ENCODE measurements at places on chromosomes 16 and 17.

GRCh38 chr17:60641810-60642220 is 35.8 kb upstream of the BCAS3 start:
- peak; percentile 87 for DNase-seq

DNA sequence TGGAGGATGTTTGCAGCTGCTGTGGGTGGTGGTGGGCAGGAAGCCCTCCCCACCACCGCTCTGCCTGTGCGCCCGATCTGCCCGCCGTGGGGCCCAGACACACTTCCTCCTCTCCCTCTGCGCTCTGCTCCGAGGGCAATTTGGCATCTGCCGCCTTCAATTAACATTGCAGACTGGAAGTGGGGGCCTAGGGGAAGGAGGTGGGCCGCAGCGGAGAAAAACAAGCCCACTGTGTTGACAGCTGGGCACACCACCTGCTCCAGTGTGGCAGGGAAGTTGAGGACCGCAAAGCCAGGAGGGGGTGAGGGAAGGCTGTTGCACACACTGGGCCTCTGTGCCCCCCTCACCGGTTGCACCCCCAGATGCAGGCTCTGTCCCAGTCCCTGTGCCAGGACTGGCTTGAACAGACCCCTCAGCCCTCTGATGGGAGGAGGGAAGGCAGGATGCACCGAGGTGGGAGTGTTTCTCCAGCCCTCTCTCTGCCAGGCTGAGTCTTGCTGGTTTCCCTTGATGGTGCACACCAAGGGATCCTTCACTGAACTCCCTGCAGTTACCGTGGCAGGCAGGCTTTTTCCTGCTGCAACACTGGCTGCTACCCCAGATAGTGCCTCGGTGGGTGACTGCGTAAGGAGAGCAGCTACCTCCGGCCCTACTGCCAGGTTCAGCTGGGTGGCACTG is 72.8 kb upstream of the MED9 start:
- peak; percentile 78 for DNase-seq

DNA sequence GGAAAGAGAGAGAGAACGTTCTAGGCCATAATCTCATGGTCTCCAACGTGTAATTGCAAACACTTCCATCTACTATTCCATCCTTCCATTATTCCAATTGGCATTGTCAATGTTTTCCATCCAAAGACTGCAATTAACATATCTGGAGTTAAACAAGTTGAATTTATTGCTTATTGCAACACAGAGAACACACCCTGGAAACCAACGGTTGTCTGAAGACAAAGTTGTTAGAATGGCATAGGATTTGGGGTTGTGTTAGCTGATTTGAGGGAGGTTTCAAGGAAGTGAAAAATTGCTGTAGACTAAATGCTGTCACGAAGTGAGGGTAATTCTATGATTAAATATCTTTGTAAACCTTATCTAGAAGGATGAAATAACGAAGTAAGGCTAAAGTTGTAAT is 178.8 kb downstream of the CNTNAP4 start:
- DNase-seq: no peak

DNA sequence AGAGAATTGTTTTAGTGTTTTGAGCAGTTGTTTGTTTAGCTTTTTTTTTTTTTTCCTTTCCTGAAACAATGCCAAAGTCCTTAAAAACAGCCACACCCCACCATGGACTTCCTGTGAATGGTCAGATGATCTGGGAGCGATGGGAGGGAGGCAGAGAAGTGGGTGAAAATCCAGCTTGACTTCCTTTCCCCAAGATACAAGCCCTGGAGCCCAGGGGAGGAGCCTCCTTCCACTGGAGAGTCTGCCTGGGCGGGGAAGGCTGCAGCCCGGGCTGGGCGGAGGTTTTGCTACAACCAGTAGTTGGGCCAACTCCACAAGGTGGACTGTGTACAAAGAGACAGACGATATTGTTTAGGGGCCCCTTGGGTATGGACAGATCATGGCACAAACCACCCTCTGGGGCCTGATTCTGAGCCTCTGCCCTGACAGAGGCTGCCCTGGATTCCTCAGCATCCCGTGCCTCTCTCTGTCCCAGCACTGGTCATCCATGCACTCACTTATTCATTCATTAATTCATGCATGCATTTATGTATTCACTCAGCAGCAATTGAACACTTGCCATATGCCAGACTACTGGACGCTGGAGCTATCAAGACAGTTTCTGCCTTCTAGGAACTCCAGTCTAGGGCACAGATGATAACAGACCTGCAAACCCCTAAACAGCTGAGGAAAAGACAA is 29.8 kb downstream of the WSB1 start:
- no peak for DNase-seq

DNA sequence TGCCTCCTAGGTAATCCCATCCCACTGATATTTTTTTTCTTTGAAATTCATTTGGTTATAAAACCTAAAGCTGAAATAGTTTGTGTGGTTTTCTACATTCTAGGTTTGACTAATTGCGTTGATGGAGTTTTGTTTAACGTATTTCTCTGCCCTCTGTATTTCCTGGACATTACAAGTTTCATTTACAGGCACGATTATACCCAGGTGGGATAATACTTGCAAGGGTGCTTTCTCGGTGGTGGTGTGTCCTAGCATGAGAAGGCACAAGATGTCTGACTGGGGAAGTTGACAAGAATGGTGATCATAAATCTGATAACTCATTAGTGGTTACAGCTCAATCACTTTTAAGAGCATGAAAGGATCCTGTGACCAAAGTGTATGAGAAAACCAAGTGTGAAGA is 45.0 kb downstream of the DYNLRB2 start:
- DNase-seq: no peak

GRCh38 chr17:9356488-9356911 is 219.1 kb downstream of the STX8 start:
- DNase-seq: no peak

DNA sequence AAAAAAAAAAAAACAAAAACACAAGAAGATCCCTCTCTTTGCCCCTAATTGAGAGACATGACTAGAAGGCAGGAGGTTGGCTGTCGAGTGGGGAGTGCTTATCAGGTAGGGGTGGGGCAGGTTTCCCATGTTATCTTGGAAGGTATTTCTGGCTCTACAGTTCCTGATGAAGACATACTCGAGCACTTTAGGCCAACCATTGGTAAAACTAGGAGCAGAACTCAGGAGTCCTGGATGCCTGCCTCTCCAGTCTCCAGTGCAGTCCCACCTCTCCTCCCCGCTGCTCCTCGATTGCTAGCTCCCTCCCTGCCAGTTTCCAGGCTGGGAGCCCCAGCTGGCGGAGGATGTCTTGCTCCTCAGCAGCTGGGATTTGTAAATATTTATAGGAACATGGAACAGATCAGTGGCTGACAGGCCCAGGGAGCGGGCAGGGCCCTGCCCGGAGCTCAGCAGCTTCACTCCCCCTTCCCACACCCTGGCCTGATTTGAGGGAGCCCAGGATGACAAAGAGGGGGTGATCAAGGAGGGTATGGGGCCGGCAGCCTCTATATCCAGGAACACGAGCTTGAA is 11.4 kb upstream of the C1QL1 start:
- DNase-seq: peak; percentile 41

GRCh38 chr16:66480265-66481080 is 53.4 kb downstream of the BEAN1 start:
- no peak for DNase-seq

DNA sequence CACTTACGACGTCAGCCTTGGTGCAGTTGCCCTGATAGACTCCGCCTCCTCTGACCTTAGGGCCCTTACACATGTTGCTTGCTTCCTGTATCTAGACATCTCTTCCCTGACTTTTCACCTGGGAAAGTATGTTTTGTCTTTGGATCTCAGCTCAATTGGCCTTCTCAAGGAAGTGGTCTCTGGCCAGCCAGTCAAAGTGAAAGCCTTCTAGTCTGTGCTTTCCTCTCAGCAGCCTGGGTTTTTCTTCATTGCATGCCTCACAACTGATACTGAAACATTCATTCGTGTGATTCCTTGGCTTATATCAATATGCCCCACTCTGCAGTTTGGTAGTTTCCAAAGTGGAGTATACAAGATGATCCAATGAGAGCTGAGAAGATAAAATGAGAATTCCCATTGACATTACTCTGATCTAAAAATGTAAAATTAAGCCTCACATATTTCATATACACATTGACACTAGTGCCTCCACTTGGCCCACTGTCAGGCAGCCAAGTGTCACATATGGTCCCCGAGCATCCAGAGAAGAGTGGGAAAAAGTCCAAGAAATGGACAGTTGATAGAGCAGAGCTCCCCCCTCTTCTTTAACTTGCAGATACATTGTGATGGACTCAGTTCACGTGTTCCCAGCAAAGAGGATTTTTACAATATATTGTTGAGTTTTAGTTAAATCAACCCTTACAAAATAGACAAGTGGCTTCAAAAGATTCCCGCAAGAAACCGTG is 371.2 kb upstream of the ASIC2 start:
- no peak for DNase-seq

DNA sequence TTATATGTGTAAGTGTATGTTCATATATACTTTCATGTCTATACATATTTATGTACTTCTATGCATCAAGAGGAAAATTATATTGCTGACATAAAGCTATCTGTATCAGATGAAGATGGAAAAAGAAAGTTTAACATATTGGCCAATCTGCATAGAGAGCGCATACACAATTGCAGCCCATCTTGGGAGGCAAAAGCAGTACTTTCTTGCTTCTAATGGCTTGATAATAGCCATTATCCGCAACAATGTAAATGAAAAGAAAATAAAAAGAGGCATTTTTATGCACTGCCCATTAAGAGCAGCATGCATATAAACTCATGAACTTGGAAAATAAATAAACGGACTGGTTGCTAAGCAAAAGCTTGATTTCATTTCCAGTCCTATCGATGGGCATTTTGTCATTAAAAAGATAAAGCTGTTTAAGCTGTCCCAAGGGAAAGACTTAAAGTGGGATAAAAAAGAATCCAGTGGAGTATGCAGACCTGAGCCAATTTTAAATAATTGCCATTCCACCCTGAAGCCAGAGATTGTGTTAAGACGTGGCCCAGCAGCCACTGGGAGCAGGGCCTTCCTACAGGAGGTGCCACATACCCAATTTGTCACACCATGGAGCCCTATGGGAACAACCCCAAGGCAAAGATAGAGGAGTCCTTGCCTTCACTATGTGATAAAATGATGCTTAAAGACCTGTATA is 183.6 kb upstream of the CDH11 start:
- no peak for DNase-seq

GRCh38 chr17:10316801-10317542 is 55.8 kb downstream of the MYH13 start:
- no peak for DNase-seq

DNA sequence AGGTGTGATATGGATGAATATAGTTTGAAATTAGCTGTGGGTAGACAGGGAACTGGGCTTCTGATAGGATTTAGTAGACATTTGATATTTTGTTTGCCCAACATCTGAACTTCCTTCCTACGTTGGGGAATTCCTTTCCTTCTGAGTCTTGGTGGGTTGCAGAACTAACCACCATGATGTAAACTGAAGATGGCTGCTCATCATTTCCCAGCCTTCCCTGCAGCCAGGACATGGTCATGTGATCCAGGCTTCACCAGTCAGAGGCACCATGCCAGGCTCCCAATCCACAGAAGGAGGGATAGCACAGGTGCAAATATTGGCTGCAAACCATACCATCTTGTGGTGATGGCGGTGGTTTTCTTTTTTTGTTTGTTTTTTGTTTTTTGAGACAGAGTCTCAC is 57.4 kb downstream of the EMP2 start:
- no peak for DNase-seq

GRCh38 chr17:18102640-18103039 is 5.9 kb upstream of the MYO15A start:
- no peak for DNase-seq

- DNase-seq: no peak
Measured at GRCh38 chr16:47276522-47276921, 132.8 kb upstream of the NETO2 start.

DNA sequence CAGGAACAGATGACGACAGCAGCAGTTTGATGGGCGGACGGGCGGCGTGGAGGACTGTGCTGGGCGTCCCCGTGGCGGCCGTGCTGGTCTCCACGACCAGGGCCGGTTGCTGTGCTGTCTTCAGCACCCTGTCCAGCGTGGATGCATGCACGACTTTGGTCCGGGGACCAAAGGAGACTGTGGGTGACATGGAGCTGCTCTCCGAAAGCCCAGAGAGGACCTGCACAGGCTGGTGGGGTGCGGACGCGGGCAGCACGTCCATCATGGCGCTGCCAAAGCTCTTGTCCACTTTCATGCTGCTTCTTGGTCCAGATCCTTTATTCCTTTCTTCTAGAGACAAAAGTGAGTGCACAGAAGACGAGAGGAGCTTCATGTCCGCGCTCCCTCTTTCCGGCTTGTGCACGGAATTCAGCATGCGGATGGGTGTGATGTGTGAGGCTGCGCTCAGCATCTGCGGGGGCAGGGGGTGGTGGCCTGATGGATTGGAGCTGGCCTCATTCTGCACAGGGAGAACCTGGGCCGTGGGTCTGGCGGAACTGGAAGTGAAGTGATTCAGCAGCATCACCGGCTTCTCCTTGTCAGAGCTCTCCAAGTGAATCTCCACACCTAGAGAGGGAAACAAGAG is 20.3 kb downstream of the MAP1LC3B start:
- DNase-seq: no peak

GRCh38 chr16:70466805-70467076 is 12.3 kb downstream of the FCSK start:
- no peak for DNase-seq

GRCh38 chr17:68612923-68613292 is 11.7 kb upstream of the FAM20A start:
- DNase-seq: no peak

DNA sequence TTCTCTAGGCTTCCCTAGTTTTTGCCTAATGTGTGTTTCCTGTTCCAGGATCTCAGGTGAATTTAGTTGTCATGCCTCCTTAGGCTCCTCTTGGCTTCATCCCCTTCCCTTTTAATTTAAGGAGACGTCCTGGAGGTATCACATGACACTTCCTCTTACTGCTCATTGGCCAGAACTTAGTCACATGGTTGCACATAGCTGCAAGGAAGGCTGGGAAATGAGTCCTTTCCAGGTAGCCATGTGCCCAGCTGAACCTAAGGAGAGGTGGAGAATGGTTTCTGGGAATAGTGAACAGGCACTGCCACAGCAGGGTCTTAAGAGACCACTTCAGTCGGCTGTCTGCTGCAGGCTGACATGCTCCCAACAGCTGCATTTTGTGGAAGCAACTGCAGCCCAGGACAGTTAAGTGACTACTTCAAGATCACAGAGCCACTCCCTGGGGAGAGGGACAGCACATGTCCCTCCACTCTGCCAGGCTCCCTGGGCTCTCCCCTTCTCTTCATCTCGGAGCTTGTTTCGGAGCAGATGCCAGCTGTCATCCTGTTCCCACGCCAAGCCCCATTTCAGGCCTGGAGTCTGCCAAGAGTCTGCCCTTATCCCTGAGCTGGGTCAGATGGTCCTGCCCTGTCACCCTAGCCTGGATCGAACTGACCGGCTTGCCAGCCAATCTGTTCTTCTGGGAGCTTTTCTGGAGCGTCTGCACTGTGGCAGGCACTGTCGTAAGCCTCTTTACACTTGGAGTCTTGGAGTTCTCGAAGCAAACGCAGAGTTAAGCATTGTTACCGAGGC is 81.4 kb upstream of the FOXF1 start:
- no peak for DNase-seq
